ENCODE measurements at places on chromosomes 12 and 14.
A peak's percentile ranks its signal among the peaks of the same experiment; 100 is the strongest.

GRCh38 chr12:42182394-42182793 lies 37.7 kb upstream of the GXYLT1 start:
- no peak for DNase-seq

GRCh38 chr14:102863381-102863780 lies 59.1 kb upstream of the AMN start:
- DNase-seq: no peak

GRCh38 chr14:24889843-24890242 lies 160.1 kb downstream of the STXBP6 start:
- DNase-seq: no peak

GRCh38 chr14:34000396-34000795 lies 49.5 kb upstream of the EGLN3 start:
- DNase-seq: no peak

DNA sequence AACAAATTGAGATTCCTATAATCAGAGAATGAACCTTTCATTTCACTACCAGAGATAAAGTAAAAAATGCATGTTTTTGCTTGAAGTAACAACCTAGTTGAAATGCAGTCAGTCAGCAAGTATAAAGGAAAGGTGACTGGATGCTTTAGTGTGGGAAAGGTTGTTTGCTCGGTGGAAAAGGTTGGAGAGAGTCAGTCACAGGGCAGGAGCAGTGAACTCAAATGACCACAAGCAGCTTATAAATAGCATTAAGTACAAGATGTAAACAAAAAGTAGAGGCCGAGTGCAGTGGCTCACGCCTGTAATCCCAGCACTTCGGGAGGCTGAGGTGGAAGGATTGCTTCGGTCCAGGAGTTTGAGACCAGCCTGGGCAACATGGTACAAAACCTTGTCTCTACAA lies 98.1 kb upstream of the FGD4 start:
- DNase-seq: no peak

GRCh38 chr12:116609319-116610114 lies 50.3 kb downstream of the MAP1LC3B2 start:
- DNase-seq: peak; percentile 63

GRCh38 chr12:93895089-93895445 lies 217.9 kb downstream of the CRADD start:
- no peak for DNase-seq

GRCh38 chr12:118312578-118312977 lies 60.1 kb downstream of the TAOK3 start:
- DNase-seq: no peak

- no peak for DNase-seq
Observed at GRCh38 chr14:97848317-97848980, 1051.3 kb downstream of the VRK1 start.

DNA sequence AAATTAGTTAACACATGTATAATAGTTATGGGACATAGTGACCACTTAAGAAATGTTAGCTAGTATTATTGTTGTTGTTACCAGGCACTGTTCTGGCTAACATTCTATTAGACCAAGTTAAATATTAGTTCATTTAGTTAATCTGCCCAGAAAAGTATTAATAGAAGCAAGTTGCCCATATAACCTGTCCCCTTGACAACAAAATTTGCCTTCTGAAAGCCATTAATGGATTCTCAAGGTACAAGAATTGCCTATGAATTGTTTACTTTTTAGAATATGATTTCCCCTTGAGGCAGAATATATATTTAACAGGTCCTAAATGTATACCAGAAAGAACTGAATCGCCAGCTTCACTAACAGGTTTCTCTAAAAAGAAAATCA lies 167.3 kb upstream of the TMCC3 start:
- no peak for DNase-seq

All from Jurkat, Clone E6-1 (cell line).